T-cell (primary cell): ENCODE measurements at places on chromosomes 2 and 18. TPM values are rescaled to one million over a fixed set of nuclear protein-coding genes. Genes with fewer than 3 reads are reported as not detected.

DNA sequence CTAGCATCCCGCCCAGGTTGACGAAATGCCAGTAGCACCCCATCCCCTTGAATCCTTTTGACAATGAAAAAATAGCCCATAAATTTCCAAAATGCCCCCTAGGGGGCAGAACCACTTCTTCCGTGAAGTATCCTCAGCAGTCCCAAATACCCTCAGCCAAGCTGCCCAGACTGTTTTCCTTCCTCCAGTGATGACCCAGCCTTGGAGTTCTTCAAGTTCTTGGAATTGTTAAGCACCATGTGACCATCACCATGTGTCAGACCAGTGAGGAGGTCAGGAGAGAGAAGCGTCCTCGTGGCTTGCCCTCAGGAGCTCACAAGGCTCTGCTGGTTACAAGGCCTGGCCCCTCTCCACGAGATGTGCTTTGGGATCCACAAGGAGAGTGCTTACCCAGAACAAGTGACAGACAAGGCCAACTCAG, 1.4 kb upstream of the SLC23A3 start:
- peaks cover 36% of the 10 kb centered on the region for H3K4me1 ChIP-seq
- H3K36me3 ChIP-seq: peaks cover 39% of the 10 kb centered on the region
- DNase-seq: peak; percentile 69
- H3K27me3 ChIP-seq: no peaks in the 10 kb centered on the region
- no peak overlapping the region for H3K4me3 ChIP-seq
- peak overlapping the region; percentile 24 for H3K27ac ChIP-seq

- DNase-seq: no peak
- peaks cover 13% of the 10 kb centered on the region for H3K4me1 ChIP-seq
- no peaks in the 10 kb centered on the region for H3K36me3 ChIP-seq
- no peaks in the 10 kb centered on the region for H3K27me3 ChIP-seq
- no peak overlapping the region for H3K4me3 ChIP-seq
Measured at GRCh38 chr2:108980076-108980475, 8.9 kb downstream of the EDAR start.

DNA sequence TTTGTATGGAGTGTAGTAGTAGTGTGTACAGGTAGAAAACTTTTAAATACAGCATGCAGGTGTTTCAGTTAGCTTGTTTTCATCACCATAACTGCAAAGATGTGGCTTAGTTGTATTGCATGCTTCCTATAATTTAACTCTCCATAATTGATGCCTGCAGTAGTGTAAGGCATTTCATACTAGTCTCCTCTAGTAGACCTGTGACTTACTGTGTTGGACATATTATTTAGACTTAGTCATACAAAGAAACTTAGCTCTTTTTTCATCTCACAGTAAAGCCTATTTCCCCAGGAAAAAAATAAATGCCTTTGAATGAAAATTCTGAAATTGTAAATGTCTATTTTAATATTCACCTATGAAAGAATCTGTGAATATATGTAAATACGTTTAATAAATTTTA, 52.8 kb upstream of the TWSG1 start:
- no peaks in the 10 kb centered on the region for H3K27me3 ChIP-seq
- DNase-seq: no peak
- H3K4me3 ChIP-seq: no peak overlapping the region
- H3K36me3 ChIP-seq: peaks cover 6% of the 10 kb centered on the region
- H3K4me1 ChIP-seq: no peaks in the 10 kb centered on the region
- H3K27ac ChIP-seq: no peak overlapping the region

GRCh38 chr2:119218478-119219064, 5.1 kb upstream of the STEAP3 start:
- H3K4me1 ChIP-seq: peaks cover 2% of the 10 kb centered on the region
- H3K4me3 ChIP-seq: no peak overlapping the region
- H3K27ac ChIP-seq: no peak overlapping the region
- peaks cover 43% of the 10 kb centered on the region for H3K27me3 ChIP-seq
- DNase-seq: no peak
- H3K36me3 ChIP-seq: no peaks in the 10 kb centered on the region

Gene ANKRD30B
- total RNA-seq: not detected

Gene SIX3
- total RNA-seq: not detected

Gene SCYGR8
- not detected for total RNA-seq

Gene CABLES1
- total RNA-seq: 0.61 TPM

Gene GPR155
- total RNA-seq: 24.7 TPM

GRCh38 chr2:121120991-121121390, 164.0 kb downstream of the TFCP2L1 start:
- no peak overlapping the region for H3K27ac ChIP-seq
- no peaks in the 10 kb centered on the region for H3K27me3 ChIP-seq
- no peaks in the 10 kb centered on the region for H3K36me3 ChIP-seq
- H3K4me1 ChIP-seq: no peaks in the 10 kb centered on the region
- H3K4me3 ChIP-seq: no peak overlapping the region

Gene GALNT13
- not detected for total RNA-seq

Gene C2orf80
- not detected for total RNA-seq

DNA sequence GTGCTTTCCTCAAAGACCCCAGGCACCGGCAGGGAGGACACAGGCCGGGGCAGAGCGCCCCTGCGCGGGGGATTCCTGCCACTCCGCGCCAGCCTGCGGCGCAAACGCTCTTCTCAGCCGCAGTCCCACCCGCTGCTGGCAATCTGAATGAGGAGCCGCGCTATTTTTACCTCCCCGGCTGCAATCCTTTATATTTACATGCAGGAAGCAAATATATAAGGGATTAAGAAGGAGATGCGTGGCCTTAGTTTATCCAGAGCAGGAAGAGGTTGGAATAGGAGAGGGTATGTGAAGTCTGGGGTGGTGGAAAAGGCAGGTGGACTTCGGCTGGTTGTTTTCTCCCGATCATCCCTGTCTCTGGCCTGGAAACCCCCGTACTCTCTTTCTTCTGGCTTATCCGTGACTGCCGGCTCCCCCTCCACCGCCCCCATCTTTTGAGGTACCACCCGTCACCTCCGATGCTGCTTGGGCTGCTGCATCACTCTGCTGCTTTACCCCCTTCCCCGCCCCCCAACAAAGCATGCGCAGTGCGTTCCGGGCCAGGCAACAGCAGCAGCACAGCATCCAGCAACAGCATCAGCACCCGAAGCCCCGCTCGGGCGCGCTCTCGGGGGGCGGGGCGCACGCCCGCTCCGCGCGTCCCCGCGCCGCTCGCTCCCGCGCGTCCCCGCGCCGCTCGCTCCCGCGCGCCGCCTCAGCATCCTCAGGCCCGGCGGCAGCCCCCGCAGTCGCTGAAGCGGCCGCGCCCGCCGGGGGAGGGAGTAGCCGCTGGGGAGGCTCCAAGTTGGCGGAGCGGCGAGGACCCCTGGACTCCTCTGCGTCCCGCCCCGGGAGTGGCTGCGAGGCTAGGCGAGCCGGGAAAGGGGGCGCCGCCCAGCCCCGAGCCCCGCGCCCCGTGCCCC, at the start of gene ADAM23:
Gene ADAM23 (plus strand): TSS at position 700 of the 902 bp plus-strand sequence. CDS start 335 bp downstream, outside the sequence.
- DNase-seq: peak; percentile 4
- H3K4me3 ChIP-seq: peak within 1 kb of the TSS; percentile 38
- peaks cover 17% of the 10 kb centered on the region for H3K27me3 ChIP-seq
- no peak within 1 kb of the TSS for H3K27ac ChIP-seq
- peaks cover 3% of the 10 kb centered on the region for H3K4me1 ChIP-seq
- H3K36me3 ChIP-seq: no peaks in the 10 kb centered on the region

Gene FARP2
- total RNA-seq: 15.8 TPM

- no peak overlapping the region for H3K27ac ChIP-seq
- no peak overlapping the region for H3K4me3 ChIP-seq
- H3K4me1 ChIP-seq: no peaks in the 10 kb centered on the region
- DNase-seq: no peak
Measured at GRCh38 chr18:30925795-30926194, 116.7 kb downstream of the DSC3 start.

- no peaks in the 10 kb centered on the region for H3K4me1 ChIP-seq
- no peaks in the 10 kb centered on the region for H3K27me3 ChIP-seq
- no peaks in the 10 kb centered on the region for H3K36me3 ChIP-seq
- DNase-seq: no peak
- H3K4me3 ChIP-seq: no peak overlapping the region
Measured at GRCh38 chr18:38198956-38199355, 633.4 kb upstream of the CELF4 start.
